ENCODE measurements at places on chromosomes 16 and 17.

DNA sequence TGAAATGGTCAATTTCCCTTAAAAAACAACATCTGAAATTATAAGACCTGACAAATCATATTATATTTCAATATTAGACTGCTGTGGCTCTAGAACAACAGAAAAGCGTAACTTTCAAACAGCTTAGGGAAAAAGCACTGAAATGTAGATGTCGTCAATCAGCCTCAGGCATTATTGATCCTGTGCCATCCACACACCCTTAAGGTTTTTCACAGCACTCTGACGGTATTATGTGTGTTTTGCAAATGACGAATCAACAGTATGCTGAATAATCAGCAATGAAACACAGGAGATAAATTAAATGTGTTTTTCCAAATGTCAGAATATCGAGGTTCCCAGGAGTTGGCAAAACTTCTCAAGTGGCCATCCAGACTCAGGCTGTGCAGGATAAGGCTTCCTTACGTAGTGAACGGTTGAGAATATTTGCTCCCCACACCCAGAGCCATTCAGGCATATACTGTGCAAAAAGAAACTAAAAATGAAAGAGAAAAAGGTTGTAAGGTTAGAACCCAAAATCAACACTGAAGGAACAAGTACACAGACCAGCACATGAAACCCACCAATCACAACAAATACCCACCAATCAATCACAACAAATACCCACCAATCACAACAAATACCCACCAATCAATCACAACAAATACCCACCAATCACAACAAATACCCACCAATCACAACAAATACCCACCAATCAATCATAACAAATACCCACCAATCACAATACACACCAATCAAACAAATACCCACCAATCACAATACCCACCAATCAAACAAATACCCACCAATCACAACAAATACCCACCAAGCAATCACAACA is 7.7 kb upstream of the MBTPS1 start:
- DNase-seq, result no peak

- DNase-seq, result no peak
These were observed 92.1 kb downstream of the TBC1D16 start for GRCh38 chr17:79943347-79944241.

DNA sequence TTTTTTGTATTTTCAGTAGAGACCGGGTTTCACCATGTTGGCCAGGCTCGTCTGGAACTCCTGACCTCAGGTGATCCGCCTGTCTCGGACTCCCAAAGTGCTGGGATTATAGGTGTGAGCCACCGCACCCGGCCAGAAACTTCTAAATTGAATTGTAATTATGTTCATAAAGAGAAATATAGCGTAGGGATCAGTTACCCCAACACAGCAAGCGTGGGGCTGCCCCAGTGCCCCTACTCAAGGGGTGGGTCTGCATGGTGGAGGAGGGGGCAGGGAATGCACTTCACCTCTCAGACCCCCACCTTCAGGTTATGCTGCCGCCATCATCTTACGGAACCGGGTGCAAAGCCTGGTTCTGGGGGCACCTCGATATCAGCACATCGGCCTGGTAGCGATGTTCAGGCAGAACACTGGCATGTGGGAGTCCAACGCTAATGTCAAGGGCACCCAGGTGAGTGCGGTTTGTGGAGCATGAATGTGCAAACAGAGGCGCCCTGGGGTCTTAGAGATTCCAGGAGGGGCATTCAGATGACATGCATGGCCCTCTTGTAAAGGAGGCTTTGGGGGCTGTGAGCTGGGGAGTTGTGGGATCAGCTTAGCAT is 18.0 kb downstream of the ITGAM start:
- no peak for DNase-seq

DNA sequence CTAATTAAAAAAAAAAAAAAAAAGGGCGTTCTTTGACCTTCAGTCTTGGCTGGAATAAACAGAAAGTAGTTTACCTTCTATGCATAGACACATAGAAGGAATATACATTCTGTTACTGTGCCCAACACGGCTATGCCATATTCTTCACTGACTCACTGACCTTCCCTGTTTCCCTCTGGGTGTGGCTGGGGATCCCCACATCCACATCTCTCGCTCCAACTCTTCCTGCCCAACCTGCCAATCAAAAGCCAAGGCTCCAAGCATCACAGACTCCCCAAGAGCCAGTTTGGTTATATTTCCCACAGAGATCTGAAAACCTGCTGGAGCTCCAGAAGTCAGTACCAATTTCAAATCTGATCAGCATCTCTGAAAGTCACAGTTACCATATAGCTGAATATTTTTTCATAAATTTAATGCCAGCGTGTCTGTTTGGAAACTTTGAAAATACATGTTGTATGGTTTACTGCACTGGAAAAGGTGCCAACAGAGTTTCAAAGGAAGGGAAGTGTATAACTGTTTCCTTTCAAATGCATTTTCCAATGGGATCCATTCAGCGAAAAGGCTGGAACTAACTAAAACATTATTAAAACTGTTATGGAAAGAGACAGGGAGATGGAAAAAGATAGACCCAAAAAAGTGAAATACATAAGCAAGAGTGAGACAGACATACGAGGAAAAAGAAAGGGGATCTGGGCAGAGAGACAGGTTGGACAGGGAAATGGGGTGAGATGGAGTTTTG is 91.8 kb downstream of the SMG6 start:
- no peak for DNase-seq

DNA sequence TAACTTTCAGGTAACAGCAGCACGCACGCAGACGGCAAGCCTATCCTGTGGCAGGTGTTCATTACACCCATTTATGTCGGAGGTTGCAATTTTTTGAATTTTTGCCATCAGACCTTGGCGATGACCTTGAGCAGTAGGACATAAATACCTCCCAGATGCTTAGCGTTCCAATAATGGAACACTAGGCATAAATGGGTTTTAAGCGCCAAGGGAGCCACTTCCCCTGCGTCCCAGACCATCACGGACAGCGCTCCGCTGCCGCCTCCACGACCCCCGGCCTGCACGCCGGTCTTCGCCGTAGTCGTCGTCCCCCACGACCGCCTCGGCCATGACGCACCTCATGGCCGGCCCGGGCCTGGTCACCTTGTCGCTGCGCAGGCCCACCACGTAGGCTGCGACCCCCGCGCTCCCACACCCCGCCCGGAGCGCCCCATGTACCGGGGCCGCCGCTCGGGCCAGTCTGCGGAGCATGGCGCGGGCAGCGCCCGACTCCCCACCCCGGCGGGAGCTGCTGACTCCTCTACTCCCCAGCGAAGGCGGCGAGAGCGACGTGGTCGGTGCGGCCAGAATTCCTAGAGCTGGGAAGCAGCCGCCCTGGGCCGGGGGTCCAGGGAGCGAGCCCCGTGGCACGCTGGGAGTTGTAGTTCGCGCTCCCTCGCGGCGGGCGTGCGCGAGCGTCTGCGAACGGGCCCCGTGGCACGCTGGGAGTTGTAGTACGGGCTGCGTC is 22.7 kb downstream of the TMEM235 start:
- peak; percentile 82 for DNase-seq

- no peak for DNase-seq
These were observed 307.7 kb downstream of the WWOX start for GRCh38 chr16:78407191-78407590.

- no peak for DNase-seq
These were observed 44.4 kb downstream of the YPEL2 start for GRCh38 chr17:59375857-59376256.

- no peak for DNase-seq
These were observed 16.1 kb downstream of the LASP1 start for GRCh38 chr17:38885728-38886642.

DNA sequence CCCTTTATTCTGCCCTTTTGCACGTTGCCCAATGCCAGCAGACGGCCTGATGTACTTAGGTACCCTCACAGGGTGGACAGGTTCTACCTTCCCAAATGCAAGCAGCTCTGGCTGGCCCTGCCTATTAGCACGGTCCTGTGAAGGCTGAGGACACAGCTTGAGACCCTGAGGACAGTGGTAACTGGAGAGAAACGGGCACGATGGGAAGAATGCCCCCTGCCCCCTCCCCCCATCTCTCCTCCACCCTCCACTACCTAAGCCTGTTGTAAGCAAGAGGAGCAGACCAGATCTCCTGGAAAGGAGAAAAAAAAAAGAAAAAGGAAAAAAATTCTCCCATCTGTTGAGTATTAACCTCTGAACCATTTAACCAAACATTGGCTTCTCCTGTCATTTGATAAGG is 34.1 kb downstream of the MEOX1 start:
- DNase-seq, result no peak

DNA sequence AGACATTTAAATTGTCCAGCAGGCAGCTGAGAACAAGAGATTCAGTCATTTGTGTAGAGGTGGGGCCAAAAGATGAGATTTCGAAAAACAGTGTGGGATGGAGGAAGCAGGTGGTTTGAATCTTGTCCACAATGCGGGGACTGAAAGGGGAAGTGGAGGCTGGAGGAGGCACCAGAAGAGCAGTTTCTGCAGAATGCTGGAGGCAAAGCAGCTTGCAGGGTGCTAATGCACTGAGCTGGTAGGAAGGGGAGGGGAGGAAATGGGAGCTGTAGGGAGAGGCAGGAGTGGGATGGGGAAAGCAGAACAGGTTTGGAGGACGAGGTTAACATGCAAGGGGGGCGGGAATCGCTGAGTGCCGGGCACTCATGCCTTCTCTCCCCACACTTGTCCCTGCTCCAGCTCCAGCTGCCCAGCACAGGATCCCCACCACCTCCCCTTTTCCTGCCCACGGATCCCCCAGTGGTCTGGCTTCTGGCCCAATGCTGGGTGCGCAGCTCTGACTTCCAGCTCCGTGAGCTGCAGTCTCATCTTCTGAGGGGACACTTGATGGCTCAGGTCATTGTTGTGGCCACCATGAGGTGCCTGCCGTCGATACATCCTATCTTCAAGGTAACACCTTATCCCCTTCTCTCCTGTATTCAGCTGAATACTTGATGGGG is 9.4 kb downstream of the C17orf100 start:
- no peak for DNase-seq

DNA sequence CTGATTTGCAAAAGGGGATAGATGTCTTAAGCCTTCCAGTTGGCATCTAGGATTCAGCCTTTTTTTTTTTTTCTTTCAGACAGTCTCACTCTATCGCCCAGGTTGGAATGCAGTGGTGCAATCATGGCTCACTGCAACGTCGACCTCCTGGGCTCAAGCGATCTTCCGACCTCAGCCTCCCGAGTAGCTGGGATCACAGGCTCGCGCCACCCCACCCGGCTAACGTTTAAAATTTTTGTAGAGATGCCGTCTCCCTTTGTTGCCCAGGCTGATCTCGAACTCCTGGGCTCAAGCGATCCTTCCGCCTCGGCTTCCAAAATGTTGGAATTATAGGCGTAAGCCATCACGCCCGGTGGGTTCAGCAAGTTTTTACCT is 571 bp upstream of the CCP110 start:
- DNase-seq, result no peak

Measured in body of pancreas (tissue), 4 donors.